ENCODE measurements at places on chromosomes 16 and 17.
A peak's percentile ranks its signal among the peaks of the same experiment; 100 is the strongest.

DNA sequence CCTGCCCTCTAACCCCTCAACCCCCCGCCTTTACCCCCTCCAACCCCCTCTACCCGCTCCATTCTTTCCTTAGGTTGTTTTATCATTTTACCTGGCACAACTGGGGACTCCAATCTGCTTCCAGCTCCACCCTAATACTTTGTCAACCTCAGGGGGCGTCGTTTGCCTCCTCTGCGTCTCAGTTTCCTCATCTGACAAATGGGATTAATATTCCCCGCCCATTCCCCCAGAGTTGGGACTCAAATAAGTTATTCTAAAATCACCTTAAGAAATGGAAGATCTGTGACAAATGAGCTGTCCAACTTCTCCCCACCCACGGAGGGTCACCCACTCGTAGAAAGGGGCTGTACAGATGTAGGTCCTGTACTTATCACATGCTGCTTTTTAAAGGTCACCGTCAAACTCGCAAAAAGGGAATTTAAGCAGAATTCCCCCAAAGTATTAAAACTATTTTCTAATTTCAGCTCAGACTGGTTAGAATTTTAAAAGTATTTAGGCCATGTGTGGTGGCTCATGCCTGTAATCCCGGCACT, 40.6 kb upstream of the CPNE2 start:
- no peak for DNase-seq

GRCh38 chr16:84610376-84610775, 7.5 kb downstream of the COTL1 start:
- DNase-seq, result no peak

DNA sequence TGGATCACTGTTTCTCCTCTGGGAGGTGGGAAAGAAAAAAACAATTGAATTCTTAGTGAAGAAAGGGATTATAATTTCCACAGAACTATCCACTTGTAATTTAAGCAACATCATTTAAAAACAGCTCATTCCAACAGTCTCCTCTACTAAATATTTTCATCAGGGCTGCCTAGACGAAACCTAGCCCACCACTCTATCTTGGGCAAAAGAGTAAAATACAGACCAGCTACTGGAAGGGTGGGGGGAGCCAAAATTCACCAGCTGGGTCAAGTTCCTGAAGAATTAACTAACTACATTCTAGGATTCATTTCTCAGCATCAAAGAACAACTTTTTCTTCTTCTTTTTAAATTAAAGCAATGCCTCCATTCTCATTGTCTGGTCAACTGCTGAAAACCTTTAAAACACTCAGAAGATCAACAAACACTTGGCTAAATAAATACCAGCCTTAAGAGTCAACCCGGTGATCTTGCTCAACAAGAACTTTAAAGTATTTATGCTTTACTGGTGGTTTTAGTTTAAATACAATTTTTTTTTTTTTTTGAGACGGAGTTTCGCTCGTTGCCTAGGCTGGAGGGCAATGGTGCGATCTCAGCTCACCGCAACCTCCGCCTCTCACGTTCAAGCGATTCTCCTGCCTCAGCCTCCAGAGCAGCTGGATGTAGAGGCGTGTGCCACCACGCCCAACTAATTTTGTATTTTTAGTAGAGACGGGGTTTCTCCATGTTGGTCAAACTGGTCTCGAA, 25.2 kb downstream of the KANSL1 start:
- DNase-seq, result no peak

GRCh38 chr16:73166441-73166851, 118.5 kb upstream of the ZFHX3 start:
- peak; percentile 32 for DNase-seq

DNA sequence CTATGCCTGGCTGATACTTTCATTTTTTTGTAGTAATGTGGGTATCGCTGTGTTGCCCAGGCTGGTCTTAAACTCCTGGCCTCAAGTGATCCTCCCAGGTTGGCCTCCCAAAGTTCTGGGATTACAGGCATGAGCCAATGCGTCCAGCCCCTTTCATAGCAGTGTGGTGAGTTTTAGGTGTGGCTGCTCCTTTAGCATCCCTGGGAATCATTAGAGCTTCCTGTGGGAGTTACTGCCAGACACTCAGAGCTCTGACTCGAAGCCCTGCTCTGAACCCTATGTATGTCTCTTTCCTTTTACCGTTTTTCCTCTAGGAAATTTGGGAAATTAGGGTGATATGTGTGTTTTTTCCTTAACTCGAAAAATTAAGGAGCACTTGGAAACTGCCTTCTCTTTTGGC, 44.5 kb downstream of the NDE1 start:
- DNase-seq, result no peak
